ENCODE measurements at places on chromosomes 11 and 22.
A peak's percentile ranks its signal among the peaks of the same experiment; 100 is the strongest.

- no peak for DNase-seq
Observed at GRCh38 chr11:62046568-62047100, 77.2 kb upstream of the INCENP start.

GRCh38 chr22:19710769-19711106 is 3.6 kb upstream of the SEPTIN5 start:
- DNase-seq, result no peak

- DNase-seq, result no peak
Observed at GRCh38 chr22:35212009-35212408, 45.3 kb upstream of the HMGXB4 start.

- DNase-seq, result no peak
Observed at GRCh38 chr11:75403983-75404658, 4.8 kb downstream of the RPS3 start.

DNA sequence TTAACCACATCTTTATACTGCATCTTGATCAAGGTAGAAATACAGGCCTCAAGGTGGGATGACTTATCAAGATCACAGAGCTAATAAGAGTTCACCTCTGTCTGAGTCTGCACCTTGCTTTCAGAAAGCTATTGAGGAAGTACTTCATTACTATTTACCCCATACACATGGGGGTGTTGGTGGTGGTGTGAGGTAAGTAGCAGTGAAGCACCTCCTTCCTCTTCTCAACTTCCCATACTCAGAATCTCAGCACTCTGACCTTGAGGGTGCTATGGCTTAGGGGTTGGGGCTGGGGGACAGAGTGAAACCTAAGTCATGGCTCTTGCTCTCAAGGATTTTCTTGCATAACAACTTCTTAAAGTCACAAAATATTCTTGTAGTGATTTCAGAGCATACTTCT is 56.9 kb downstream of the ME3 start:
- no peak for DNase-seq

GRCh38 chr22:33209930-33210784 is 152.0 kb upstream of the SYN3 start:
- no peak for DNase-seq

DNA sequence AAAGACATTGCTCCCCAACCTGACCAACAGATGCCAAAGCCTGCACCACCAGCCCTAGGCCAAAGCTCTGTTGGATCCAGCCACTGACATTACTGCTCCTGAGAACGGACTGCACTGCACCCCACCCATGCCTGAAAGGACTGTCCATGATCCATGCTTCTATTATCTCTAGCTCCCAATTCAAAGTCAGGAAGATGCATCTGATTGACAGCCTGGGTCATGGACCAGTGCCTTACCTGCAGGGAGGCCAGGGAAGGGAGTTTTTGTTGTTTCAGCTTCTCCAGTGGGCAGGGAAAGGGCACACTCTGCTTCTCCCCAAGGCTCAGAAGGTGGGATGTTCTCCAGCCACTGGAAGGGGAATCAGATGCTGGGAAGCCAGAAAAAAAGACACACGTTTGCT is 4.8 kb upstream of the PRDM11 start:
- DNase-seq, result no peak

GRCh38 chr11:45995342-45995734 is 72.9 kb downstream of the LARGE2 start:
- DNase-seq, result no peak

- DNase-seq, result no peak
Observed at GRCh38 chr11:47918882-47919495, 61.4 kb upstream of the PTPRJ start.

DNA sequence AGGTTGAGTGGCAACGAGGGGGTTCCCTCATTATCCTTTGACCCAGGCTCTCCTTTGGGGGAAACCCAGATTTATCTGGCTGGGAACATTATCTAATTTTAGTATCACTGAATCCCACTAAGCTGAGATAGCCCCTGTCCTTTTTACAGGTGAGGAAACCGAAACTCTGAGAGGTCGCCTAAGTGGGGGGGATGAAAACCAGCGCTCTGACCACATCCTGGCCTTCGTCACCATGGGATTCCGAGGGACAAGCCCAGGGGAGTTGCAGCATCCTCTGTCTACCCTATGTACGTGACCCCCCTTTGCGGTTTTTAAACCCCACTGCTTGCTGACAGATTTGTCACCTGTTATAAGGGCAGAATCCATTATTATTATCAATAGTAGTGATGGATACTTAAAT is 61.0 kb downstream of the ISX start:
- DNase-seq, result no peak

DNA sequence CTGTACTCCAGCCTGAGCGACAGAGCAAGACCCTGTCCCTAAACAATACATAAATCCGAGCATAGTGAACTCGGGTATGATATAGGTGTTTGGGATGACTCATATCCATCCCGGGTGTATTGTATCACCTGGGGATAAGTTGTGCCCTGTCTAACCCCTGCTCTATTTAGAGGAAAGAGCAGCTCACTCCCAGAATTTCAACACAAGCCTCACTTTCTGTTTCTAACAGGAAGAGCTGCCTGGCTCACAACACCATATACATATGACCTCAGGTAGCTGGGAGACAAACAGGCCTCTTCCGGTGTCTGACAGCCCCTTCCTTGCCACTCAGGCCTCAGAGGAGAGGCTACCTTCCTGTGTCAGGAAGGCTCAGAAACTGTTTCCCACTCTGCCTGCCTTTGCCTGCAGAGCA is 9.9 kb upstream of the MICALL1 start:
- no peak for DNase-seq

GRCh38 chr22:33920197-33920540 is at the start of gene LARGE1:
Gene LARGE1 (minus strand): TSS chr22:33920476.
- no peak for DNase-seq

GRCh38 chr11:65066805-65067291 is 8.5 kb upstream of the NAALADL1 start:
- DNase-seq, result no peak

DNA sequence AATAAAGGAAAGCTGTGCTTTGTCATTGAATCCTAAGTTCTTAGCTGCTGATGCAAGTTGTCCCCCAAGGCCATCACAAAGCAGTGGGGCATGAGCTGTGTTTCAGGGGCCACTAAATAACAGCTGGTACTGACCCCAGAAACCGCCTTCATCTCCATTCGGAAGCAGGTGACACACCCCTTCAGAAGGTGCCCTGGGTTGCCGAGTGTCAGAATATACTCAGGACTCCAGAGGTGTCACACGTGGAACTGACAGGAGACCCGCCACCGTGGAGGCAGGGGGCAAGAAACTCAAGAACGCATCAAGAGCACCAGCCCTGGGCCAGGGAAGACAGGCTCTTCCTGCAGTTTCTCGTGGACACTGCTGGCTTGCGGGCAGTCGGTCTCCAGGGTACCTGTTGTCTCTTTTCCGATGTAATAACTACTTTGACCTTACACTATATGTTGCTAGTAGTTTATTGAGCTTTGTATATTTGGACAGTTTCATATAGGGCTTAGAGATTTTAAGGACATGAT is 41.5 kb downstream of the PPP2R1B start:
- DNase-seq, result no peak

DNA sequence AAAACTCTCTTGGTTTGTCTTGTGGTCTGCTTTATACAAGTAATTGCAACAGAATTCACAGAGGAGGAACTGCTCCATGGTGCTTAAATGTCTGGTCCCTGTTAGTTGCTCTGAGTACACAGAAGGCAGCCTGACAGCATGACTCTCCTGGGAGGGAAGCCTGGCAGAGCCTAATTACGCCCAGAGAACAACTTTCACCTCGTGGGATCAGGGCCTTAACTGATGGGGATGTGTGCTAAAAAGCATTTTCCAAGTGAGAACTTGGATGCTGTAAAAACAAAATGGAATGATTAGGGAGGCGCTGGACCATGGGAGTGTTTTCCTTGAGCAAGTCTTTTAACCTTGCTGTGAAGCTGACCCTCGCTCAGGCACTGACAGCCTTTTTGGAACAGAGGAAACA is 154.0 kb upstream of the TENM4 start:
- DNase-seq, result no peak

DNA sequence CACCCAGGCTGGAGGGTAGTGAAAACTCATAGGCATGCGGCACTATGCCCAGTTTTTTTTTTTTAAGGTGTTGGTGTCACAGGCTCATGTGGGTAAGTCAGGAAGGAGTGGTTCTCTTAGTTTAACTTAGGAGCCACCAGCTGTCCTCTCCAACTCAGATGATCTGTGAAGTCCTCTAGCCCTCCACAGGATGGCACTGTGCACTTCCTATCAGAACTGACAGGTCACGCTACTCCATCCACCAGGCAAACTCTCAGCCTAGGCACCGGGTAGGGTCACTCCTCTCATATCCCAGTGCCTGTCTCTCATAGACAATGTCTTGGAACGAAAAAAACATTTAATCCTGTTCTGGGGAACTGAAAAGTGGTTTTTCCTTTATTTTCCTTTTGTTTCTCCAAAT is 16.5 kb downstream of the NAP1L4 start:
- DNase-seq, result peak; percentile 48

GRCh38 chr11:58787903-58788302 is 56.2 kb upstream of the GLYAT start:
- DNase-seq, result no peak

DNA sequence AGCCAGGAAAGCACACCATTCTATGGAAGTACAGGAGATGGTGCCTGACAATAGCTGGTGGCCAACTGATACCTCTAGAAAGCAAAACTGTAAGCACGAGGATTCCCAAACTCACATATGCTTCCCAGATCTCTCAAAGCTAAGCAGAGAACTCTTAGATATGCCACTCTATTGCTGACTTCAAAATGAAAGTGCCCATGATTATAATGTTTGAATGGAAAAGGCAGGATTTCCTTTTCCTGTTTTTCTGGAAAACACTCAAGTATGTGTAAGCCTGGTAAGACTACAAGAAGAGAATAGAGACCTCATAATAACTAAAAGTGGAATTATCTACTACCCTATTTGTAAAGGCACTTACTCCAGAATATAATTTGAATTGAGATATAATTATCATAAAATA is 2.6 kb upstream of the CARD18 start:
- no peak for DNase-seq

- no peak for DNase-seq
Observed at GRCh38 chr22:40791241-40791640, 27.9 kb downstream of the SLC25A17 start.

- DNase-seq, result peak; percentile 74
Observed at GRCh38 chr22:46293577-46294260, 3.0 kb upstream of the GTSE1 start.

DNA sequence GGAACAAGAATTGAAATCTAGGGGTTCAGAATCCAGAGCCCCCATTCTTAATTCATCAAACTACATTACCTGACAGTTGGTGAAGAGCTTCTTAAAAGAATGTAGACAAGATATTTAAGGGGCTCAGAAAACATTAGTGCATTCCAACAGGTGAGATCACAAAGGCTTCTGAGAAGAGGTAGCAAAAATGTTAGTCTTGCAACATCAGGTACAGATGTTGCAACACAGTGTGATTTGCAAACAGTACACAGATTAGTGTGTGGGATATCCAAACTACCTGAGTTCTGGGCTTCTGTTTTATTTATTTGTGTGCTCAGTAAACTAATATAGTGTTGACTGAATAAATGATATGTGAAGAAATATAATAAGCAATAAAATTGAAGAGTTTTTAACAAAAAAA is 11.8 kb downstream of the CASP4 start:
- no peak for DNase-seq

DNA sequence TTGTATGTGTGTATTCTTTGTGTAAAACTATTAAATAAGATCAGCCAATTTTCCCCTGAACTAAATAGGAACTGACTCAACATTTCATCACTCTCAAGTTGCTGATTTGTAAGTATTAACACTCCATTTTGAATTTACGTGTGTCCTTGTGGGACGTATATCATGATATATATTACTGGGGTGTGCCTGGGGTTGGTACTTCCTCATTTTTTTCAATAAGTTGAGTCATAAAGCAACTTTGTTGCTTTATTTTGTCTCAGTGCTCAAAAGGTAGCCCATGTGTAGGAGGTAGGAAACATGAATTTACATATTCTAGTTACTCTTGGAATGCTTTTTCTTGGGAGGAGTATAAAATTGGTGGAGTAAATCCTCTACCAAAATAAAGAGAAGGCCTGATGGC is 193.9 kb upstream of the RAG2 start:
- no peak for DNase-seq

GRCh38 chr11:9687711-9688477 is 24.0 kb downstream of the SWAP70 start:
- no peak for DNase-seq

GRCh38 chr11:15728207-15728606 is 613.5 kb downstream of the INSC start:
- DNase-seq, result no peak
